T-helper 2 cell (primary cell): ENCODE measurements at places on chromosomes 2 and 18.

DNA sequence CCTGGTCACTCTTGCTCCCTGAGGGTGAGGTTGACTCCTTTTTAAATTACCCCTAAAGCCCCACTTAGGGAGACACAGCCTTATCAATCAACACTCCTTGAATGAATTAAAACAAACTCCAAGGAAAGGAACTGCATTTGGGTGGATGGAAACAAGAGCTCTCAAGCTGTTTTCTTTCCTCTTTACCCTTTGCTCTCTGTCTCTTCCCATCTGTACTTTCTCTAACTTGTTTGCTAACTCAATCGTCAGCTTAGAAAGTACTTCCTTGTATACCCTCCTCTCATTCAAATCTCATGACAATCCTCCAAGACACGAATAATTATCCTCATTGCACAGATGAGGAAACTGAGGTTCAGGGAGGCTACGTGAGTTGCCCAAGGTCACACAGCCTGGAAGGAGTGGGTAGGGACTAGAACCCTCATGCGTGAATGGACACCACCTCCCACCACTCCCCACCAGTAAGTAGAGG is 32.7 kb downstream of the ZFP36L2 start:
- no peak for DNase-seq

DNA sequence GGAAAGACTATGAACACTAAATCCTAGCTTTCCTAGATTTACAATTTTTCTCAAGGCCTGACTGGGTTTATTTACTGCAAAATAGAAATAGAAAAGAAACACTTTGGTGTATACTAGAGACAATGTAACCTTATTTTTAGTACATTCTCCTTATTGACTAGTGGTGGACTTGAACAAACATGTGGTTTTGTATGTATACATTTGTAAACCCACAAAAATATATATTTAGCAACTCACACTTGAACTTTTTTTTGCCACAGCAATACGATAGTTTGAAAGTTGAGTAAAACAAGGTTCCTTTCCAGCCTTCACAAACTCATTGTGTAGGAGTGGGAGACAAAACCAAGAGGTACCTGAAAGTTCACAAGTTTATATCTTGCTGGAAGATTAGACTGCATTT is 1633.4 kb upstream of the LRRTM1 start:
- DNase-seq = no peak

GRCh38 chr2:124610866-124611265 is 585.8 kb downstream of the CNTNAP5 start:
- DNase-seq = no peak

DNA sequence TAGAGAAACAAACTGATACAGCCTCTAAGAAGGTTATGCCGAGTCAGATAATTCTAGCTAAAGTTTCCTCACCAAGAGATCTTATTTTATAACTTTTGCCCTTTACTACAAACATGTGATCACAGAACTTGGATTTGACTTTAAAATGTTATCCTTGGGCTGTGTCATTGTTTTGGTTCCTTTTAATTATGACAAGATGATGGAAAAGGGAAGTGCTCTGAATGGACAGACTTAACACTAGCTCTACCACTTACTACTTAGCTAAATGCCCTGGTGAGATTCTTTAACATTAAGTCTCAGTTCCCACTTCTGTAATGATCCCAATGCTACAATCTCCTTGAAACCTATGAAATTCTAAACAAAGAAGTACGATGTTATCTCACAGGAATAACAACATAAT is 69.9 kb downstream of the RTTN start:
- no peak for DNase-seq

- DNase-seq = no peak
Measured at GRCh38 chr18:48942554-48943261, 8.1 kb downstream of the SMAD7 start.

DNA sequence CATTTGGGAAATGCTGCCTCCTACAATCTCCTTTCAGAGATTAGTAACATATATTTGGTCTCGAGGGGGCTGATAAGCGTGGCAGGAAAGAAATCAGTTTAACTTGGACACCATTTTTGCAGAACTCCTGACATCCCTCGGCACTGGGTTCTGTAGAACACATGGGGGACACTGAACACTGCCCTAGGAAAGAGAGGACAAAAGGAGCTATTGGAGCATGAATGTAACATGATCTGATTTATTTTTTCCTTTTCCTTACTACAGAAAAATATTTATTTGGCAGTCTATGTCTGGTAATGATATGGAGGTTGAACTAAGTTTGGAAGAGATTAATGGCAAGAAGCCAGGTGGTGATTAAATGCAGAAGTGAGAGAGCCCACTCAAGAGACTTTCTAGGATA is 153.8 kb downstream of the AFF3 start:
- DNase-seq = no peak

DNA sequence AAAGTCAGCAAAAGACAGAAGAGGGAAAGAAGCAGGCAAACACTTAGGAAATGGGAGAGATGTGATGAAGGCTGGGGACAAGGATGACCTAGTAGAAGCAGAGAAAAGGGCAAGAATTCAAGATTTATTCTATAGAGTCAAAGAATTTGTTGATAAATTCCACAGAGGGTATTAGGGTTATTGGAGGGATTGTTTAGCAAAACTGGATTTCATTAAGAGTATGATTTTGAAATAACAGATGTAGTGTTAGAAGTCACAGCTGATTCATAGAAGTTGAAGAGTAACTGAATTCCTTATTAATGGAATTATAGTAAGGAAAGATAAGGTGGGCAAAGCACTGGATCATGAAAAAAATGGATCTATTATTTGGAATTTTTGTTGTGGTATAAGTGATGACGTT is 48.6 kb downstream of the CEP192 start:
- no peak for DNase-seq

DNA sequence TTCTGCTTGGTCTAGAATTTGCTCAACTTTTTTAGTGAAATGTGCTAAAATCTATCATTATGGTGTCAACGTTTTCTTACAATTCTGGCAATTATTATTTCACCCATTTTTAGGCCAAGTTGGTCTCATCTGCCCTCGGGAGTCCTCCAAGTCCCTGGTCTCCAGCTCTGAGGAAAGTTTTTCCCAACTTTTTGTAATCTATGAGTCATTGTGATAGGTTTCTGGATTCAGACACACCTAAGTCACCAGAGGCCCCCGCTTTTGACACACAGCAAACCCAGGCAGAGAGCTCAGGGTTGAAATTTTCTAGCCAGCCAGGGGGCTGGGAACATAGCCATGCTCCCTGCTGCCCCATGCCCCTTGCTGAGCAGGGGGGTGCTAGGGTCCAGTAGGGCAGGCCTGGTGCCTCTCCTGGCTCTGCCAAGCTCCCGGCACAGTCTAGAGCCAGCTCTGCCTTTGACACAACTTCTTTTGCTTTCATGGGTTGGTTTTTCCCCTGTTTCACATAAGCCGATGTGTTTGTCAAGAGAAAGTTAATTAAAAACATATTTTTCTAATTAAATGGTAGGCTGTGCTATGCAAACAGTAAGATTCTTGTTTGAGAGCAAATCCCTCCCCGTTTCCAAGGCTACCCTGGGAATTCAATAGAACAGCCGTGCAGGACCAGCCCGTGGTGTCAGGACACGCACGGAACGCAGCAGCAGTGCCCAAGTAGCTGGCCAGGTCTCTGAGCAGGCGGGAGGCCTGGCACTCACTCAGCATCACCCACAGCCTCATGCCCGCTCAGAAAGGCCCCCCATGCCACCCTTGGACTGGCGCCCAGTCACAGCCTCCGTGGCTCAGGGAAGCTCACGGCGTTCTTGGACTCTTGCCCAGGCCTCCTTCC is 25.5 kb upstream of the SNED1 start:
- no peak for DNase-seq

DNA sequence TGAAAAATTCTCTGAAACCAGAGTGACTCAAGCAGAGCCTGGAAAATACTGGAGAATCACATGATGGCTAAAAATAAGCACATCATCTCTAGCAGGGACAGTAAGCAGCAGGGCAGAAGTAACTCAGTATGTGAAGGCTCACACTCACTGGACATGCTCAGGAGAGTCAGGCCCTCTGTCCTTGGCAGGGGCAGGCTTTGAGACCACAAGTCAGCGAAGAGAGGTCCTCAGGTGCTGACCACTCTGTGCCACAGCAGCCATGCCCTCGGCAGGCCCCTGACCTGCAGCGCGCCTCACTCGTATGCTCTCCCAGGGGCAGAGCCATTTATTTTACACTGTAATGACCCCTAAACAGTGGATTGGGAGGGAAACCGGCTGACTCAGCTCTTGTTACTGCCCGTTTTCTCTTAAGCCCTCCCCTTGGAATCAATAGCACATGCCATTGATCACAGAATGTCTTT is 76.8 kb downstream of the MAPRE2 start:
- no peak for DNase-seq

- no peak for DNase-seq
Measured at GRCh38 chr2:198441246-198441645, 636.9 kb downstream of the PLCL1 start.

GRCh38 chr18:74289137-74289536 is 2.6 kb downstream of the CYB5A start:
- no peak for DNase-seq

DNA sequence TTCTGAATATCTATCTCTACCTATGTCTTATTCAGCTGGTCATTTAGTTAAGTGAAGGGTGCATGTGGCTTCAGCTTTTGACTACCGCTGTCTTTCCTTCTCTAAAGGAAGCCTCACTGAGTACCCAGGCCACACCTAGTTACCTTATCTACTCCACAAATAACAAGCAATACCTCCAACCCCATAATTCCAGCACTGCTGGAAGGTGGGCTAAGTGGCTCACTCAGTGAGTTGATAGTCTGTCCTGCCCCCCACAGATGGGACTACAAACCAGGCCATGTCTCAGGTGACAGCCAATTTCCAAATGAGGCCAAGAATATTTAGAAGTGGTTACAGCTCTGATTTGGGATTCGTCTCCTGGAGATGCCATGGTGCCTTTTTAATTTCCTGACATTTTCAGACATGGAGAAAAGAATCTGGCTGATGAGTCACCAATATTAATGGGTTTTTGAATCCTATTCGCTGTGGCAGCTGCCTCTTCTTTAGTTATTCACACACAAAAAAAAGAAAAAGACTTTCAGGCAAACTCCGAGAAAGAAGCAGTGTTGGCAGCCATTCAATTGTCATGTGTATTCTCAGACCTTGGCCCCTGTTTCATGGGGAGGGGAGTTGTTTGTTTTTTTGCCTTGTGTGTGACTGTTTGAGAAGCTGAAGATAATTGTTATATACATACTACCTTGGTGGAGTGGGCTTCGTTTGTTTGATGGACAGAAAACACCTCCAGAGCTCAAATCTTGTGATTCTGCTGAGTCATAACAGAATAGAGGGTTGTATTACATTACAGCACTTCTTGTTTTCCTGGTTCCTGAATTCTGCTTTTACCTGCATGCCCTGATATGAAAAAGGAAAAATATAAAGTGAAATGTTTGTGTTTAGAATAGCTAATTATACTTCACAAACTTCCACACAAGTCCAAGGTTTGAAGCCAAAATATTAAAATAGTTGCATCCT is 64.2 kb downstream of the SCG2 start:
- DNase-seq = no peak

DNA sequence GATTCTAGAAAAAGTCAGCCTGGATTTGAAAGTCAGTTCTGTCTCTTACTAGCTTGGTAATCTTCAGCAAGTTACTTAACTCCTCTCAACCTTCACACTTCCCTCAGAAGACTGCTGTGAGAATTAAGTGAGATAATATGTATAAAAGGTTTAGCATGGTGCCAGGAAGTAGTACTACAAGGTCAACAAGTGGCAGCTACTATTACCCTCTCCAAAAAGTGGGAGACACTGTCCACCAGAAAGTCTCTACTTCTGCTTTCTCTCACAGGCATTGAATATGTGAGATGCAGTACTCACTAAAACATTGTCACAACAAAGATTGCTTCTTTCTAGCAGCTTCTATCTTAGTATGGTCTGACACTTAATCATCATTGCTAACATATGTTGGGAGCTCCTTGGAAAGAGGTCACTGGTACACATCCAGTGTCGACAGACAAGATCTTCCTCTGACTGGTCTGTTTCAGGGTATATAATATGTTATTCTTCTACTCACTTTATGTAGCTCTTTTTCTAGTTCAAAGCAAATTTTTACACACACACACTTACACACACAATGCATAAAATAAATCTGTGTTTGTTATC is 47.9 kb downstream of the DOCK10 start:
- DNase-seq = no peak
